Activated CD4-positive, alpha-beta T cell treated with anti-CD3 and anti-CD28 coated beads, Interleukin-10, Interleukin-2, amounts not matched to agents 100 ng/mL and 50 ng/mL, durations not matched to agents 16 hours and 8 hours (primary cell): ENCODE measurements at places on chromosomes 12 and 14.

DNA sequence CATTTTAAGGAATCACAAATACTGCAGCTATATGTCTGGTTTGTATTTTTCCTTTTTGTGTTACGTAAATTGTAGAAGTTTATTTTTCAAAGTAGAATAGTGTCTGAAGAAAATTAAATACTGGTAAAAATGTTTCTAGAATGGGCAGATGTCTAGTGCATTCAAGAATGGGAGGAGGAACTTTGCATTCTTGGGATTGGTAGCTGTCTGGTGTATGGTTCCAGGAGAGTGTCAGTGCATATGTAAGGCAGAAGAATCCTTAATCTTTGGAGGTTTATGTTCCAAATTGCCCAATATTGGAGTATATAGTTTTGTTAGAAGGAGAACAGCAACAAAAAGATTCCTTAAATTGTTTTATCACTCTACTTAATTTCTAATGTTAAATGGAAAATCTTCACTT, 13.5 kb downstream of the PAPOLA start:
- no peak for DNase-seq

DNA sequence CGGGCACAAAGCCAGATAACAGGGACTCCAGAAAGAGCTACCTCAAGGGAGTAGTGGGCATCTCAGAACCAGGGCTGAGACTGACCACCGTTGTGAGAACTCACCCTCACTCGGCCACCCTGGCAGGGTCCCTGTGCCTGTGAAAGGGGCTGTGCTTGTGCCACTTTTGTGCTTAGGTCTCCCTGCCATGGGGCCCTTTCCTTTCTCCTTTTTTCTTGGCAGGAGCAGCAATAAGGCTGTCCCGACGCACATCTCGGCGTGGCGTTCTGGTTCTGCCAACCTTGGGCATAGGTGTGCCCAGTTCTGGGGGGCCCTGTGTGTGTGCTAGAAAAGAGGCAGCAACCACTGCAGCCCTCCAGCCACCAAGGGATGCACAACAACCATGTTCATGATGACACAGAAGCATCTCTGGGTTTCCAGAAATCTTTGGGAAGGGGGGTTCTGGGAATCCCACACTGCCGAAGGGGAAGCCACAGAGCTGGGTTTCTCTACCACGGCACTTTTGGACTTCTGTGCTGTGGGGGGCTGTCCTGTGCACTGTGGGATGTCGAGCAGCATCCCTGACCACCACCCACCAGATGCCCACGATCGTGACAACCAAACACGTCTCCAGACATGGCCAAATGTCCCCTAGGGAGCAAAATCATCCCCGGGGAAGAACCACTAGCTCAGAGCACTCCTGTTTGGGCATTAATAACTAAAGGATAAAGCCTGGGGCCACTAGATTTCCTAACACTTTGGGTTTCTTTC, 13.1 kb upstream of the TMEM119 start:
- no peak for DNase-seq

GRCh38 chr14:73188501-73188911, 48.8 kb upstream of the PAPLN start:
- DNase-seq, result no peak

- DNase-seq, result no peak
These were observed 629.6 kb downstream of the FSCB start for GRCh38 chr14:43877351-43877960.

DNA sequence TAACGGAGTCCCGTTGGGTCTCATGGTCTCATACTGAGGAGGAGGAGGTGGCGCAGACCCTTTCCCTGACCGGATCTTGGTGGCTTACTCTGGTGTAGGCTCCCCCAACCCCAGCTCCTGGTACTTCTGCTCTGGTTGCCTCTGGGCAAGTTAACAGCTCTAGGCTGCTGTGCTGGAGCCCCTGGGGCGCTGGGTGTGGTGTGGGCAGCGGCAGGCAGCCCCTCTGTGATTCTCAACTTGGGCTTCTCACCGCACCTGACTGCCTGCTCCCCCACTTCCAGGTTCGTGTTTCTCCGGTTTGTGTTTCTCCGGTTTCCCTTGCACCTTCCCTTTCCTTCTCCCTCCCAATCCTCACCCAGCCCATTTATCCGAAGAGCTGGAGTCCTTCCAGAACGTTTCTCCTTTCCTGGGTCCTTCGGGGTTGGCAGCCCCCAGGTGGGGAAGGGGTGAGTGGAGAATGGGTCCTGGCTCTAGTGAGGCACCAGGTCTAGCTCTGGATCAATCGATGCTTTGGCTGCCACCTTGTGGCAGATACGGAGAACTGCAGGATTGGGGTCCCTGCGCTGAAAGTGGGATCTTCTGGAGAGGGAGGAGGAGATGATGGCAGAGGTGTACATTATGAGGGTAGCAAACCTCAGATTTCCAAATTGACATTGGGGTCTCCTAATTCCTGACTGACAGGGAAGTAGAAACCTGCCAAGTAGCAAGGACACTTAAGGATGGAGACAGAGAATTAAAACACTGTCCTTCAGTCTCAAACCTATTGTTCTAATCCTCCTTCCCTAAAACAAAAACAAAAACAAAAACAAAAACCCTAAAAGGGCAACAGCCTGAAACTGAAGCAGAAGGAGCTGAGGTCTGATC, 8.3 kb downstream of the CISTR start:
- DNase-seq, result peak; percentile 71

DNA sequence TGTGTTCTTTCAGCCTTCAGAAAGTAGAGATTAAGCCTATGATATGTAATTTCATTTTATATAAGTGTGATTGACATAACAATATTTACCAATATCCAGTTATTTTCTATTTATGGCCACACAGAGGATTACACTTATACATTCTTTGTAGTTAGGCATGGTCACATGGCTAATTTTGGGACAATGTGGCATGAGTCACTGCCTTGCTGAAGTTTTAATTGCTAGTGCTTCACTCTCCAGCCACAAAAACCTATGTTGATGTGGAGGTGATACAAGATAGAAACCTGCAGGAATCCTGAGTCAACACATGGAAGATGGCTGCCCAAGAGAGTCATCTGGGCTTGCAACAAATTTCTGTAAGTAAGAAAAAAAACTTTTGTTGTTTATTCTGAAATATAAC, 17.0 kb downstream of the CLEC14A start:
- no peak for DNase-seq

DNA sequence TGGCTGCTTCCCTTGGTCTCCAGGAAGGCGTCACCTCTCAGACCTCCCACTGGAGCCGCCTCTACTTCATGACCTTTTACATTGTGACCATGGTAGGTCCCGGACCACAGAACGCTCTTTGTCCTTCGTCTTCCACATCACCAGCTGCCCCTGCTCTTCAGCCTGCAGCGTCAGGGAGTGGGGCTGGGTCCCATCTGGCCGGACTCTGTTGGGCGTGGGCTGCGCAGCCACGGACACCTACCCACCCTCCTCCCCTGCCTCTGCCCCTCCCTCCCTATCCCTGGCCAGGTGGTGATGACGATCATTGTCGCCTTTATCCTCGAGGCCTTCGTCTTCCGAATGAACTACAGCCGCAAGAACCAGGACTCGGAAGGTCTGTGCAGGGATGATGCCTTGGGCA, 43.3 kb downstream of the SLC8B1 start:
- DNase-seq, result no peak

- DNase-seq, result no peak
These were observed 448.2 kb upstream of the TBX3 start for GRCh38 chr12:115132145-115132544.

DNA sequence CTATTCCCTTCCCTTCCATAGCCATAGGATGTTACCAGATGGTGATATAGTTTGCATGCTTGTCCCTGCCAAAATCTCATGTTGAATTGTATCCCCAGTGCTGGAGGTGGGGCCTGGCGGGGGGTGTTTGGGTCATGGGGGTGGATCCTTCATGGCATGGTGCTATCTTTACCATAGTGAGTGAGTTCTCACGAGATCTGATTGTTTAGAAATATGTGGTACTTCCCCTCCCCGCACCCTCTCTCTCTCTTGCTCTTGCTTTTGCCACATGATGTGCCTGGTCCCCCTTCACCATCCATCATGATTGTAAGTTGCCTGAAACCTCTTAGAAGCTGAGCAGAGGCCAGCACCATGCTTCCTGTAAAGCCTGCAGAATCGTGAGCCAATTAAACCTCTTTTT, 181.3 kb downstream of the CAND1 start:
- DNase-seq, result no peak

GRCh38 chr12:124386059-124386458, 91.2 kb downstream of the RFLNA start:
- no peak for DNase-seq

DNA sequence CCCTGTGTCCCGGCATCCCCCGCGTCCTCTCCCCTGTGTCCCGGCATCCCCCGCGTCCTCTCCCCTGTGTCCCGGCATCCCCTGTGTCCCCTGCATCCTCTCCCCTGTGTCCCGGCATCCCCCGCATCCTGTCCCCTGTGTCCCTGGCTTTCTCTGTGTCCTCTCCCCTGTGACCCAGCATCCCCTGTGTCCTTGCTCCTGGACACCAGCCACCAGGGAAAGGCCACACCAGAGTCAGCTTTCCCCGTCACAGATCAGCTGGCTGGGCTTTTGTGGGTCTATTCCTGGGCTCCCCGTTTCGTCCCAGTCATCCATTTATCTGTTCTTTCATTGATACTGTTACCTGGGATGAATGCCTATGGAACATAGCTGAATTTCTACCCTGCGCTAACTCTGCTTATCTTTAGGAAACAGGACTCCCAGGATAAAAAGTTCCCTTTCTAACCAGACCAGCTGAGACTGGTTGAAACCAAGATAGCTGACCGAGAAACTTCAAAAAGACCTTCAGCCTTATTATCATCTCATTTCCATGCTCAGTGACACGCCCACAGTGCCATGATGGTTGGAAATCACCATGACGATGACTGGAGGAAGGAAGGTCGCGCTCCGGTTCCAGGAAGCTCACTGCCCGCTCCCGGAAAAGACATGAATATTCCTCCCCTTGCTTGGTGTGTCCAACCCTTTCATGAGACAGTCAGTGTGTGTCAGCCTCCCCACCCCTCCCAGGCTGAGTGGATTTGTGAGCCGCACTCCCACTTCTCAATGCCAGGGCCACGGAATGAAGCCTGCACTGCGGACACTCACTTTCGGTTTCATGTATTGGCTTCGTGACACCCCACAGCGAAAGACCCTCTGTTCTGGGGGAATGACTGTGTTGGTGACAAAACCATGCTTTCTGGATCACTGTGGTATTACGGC, 276.4 kb upstream of the SFSWAP start:
- no peak for DNase-seq

DNA sequence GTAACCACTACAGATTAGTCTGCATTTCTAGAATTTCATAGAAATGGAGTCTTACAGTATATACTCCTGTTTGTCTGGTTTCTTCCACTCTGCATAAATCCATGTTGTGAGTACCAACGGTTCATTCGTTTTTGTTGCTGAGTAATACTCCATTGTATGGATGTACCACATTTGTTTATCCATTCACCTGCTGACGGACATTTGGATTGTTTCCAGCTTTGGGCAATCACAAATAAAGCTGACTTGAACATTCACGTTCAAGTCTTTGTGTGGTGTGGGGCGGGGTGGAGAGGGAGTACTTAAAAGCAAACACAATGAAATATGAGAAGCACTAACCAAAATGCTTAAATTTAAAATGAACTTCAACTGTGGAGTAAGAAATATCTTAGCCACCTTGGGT, 7.1 kb downstream of the HECTD4 start:
- no peak for DNase-seq

DNA sequence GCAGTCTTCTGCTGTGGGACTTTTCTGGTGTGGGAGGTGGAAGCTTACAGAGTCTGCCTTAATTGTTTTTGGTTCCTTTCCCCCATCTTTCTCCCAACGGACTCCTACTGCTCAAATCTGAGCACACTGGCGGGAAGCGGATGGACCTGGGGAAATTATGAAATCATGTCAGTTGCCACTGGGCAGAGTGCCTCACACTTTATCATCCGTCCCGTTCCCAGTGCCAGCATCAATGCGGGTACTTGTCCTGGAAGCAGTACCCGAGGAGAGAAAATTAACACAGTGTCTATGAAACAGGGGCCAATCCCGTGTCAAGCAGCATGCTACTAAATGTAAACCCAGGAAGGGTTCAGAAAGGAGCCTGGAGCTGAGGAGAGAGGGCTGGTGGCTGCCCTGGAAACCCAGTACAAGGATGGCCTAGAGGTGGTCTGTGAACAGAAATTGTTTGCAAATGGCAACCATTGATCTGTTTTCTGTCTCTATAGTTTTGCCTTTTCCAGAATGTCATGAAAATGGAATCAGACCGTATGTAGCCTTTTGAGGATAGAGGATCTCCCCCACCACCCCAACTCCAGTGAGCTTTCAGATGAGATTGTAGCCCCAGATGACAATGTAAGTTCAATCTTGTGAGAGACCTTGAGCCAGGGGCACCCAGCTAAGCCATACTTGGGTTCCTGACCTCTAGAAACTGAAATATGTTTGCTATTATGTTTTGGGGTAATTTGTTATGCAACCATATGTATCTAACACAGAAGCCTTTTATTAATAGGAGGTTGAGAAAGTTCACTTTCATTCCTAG, 908 bp upstream of the CDKL1 start:
- DNase-seq, result no peak

GRCh38 chr12:106073179-106073578, 65.6 kb downstream of the NUAK1 start:
- peak; percentile 59 for DNase-seq

GRCh38 chr14:26744903-26745302, 147.1 kb upstream of the NOVA1 start:
- no peak for DNase-seq

GRCh38 chr12:80456513-80456912, 12.5 kb downstream of the PTPRQ start:
- no peak for DNase-seq

GRCh38 chr12:130838284-130838950, 633 bp downstream of the STX2 start:
- DNase-seq, result peak; percentile 23

- DNase-seq, result no peak
These were observed 6.5 kb upstream of the CPM start for GRCh38 chr12:68939505-68939904.

DNA sequence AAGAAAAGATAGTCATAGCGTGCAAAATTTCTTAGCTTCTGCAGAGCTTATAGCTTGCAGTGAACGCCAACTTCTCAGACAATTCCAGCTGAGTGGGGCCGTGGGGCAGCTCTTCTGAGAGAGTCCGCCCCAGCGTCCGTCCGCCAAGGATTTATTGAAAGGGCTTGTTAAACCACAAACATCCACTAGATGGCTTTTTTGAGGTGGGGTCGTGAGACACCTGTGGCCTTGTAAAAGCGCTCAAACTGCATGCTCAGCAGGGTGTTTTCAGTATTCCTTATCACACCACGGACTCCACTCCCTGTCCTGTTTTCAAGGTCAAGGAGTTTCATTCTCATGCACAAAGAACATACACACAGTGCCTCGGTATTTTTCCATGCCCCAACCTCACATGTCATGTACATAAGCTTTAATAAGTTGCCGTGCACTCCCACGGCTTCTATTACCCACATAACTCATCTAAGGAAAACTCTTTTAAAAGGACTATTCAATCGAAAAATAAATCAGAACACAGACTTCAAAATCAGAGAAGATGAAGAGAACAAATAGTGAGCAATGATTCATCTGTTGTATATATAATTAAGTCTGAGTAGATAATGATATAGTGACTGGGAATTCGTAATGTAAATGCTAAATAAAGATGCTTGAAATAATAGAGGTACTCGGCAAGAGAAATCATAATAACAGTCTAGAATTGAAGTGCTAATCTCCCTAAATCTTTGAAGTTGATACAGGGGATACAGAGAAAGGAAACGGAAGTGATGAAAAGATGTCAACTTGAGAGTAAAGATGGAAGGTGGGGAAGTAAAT, 46.7 kb downstream of the WBP11 start:
- peak; percentile 26 for DNase-seq

GRCh38 chr14:43308421-43309110, 1198.5 kb downstream of the FSCB start:
- DNase-seq, result no peak
